ENCODE measurements at places on chromosomes 1 and 21.

GRCh38 chr1:23797478-23798448 is 2.8 kb downstream of the GALE start:
- no peak for DNase-seq

DNA sequence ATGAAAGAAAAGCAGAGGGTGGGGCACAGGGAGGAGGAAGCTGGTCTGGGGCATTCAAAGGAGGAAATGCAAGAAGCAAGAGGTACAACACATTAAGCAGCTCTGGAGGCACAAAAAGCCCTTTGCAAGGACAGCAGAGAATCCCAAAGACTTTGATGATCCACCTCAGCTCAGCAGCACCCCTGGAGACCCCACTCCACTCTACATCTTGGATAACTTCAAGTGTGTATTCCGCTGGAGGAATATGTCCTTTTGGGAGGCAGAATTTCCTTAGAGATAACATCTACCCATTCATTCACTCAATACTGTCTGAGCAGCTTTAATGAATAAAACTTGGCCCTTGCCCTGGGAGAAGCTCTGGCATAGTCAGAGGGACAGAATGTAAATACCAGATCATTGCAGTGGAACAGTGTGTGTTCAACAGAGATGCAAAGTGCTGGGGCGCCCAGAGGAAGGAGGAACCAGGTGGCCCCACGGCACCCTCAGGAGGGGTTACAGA is 599.7 kb downstream of the KIF26B start:
- no peak for DNase-seq

DNA sequence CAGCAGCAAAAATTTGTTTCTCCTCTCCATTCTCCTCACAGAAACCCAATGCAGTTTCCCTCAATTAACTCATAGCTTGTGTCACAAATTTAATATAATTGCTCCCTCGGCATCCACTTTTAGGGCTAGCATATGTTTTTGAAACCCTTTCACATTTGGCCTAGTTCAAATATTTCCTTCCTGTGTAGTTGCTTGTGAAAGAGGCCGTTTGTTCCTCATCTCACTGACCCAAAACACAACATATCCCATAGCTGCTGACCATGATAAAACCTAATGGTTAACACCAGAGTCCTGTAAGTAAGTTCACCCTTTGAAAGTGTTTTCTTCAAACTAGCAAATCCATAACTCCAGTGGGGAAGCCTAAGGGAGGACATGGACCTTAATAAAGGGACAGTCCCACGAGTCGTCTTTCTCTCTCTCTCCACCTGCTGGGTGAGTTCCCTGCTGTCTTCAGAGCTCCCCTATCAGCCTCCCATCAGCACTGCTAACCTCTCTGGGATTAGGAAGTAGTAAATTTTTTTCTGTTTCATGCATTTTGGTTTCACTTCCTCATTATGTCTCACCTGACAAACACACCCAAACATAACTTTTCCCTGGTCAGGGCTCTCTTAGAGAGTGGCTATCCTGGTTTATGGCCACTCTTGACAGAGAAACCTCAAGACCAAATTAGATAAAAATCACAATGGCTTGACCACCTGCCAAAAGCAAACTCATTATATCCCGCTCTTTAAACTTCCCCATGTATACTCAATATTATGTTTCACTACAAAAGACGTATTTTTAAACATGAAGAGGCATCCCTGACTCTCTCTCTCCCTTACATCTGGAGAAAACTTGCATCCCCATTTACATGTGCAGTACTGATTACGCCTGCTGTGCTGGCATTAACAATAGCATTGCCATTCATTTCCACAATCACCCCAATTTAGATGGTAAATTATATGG is 177.7 kb upstream of the HP1BP3 start:
- no peak for DNase-seq

DNA sequence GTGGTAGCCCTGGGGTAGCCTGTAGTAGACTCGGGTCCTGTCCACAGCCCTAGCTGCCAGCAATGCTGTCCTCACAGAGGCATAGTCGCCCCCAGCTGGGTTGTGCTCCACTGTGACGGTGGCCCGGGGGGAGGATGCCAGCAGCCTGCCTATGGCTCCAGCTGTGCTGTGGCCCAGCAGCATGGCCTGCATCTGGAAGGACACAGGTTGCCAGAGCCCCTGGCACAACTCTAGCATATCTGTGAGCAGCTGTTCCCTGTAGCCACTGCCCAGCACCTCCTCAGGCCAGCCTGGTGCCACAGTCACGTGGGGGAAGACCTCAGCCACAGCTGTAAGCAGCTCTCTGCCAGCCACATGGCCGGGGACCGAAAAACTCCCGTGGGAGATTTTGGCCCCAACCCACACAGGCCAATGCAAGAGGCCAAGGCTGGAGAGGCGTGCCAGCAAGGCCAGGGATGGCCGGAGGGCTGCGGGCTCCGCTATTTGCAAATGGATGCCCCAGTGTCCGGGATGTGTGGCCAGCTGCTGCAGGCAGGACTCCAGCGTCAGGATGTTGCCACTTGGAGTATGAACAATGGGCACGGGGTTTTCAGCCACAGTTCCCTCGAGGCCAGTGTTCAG is 13.9 kb downstream of the FAM151A start:
- DNase-seq, result no peak

DNA sequence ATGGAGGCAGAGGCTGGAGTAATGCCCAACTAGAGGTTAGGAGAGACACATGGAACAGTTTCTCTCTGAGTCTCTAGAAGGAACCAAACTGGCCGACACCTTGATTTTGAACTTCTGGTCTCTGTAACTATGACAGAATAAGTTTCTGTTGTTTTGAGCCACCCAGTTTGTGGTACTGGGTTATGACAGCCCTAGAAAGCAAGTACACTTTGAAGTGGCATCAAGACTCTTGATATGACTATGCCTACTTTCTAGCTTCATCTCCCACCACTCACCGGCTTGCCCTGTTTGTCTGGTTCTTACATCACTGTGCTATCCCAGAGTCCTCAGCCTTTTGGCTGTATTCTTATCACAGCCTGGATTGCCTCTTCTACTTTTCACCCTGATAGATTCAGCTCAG is 230.3 kb upstream of the USP24 start:
- DNase-seq, result no peak

GRCh38 chr1:17318262-17318661 is 10.3 kb downstream of the PADI4 start:
- DNase-seq, result no peak
